ENCODE measurements at places on chromosomes 16 and 17. TPM values are rescaled to one million over a fixed set of nuclear protein-coding genes. Genes with fewer than 3 reads are reported as not detected.

The PDILT gene
- not detected for total RNA-seq

The CCDC144A gene
- total RNA-seq, result 0.57 TPM

GRCh38 chr16:31376705-31377104, 16.4 kb upstream of the ITGAD start:
- no peak for DNase-seq

GRCh38 chr17:77308861-77309726, 168.3 kb downstream of the SEC14L1 start:
- no peak for DNase-seq

DNA sequence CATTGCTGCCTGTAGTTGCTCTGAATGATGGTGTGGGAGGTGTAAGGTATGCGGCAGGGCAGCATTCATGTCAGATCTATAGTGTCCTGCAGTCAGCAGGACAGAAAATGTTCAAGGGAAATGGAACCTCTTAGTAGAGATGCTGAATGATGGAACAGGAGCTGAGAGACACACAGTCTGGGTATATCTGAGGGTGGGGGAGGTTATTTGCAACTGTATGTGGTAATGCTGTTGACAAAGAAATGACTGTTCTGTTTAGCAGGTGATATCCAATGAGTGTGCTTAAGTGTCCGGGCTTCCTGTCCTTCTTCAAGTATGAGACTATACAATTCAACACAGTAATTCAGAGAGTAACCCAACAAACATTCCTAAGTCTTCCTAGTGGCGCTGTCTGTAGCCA, 46.6 kb downstream of the STH start:
- DNase-seq, result no peak

DNA sequence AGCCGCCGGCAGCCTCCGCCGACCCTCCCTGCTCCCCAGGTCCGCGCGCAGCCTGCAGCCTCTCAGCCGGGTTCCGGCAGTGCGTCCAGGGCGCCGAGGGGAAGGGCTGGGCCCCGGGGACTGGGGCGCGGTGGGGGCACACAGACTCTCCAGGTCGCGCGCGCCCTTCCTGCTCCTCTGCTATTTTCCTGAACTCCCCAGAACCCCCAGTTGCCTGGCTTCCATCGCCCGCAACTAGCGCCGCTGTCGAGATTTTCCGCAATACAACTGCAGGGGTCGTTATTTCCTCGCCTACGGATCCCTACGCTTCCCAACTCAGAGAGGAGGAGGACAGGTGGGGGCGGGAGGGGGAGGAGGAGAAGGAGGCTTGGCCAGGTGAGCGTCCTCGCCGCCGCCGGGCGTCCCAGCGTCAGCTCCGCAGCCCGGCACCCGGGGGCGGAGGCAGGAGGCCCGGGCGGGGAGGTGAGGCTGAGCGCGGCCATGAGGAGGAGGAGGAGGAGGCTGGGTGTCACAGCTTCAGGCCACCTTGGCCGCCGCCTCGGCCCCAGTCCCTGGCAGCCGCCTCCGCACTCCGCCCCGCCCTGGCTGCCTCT, at the start of gene CA10:
TSS of gene CA10 (minus strand) at position 265 of the 593 bp plus-strand sequence.
- DNase-seq, result no peak

DNA sequence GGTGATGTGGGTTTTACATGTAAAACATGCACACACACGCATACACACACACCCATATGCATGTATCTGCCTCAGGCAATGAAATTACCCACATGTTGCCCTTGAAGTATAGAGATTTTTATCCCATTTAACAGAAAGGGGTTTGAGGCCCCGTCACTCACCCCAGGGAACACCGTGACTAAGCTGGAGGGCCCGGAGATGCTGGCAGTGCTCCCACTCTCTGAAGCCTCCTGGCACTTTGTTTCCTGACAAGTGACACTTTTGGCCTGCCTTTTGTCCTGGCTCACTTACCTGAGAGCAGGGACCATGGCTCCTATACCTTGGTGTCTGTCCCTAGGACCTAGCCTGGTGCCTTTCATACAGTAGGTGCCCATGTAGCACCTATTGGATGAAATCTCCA, 50.0 kb upstream of the TNRC6C start:
- no peak for DNase-seq

GRCh38 chr17:48510761-48511604, 19.8 kb downstream of the HOXB1 start:
- DNase-seq, result no peak

DNA sequence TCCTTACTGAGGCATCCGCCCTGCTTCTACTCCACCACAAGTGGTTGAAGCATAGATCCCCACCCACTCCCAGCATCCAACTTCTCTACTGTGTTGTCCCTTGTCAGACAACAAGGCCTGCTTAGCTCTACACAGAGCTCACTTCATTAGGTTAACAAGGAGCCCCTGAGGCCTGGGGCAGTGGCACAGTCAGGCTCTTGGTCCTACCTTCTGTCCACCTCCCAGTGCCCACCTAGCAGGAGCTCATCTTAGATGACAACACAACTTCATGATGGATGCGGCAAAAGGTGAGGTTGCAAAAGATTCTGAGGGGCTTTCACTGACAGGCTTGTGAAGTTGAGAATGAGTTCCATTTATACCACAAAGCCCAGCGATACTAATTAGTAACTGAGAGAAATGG, 432.0 kb upstream of the CDH5 start:
- no peak for DNase-seq

DNA sequence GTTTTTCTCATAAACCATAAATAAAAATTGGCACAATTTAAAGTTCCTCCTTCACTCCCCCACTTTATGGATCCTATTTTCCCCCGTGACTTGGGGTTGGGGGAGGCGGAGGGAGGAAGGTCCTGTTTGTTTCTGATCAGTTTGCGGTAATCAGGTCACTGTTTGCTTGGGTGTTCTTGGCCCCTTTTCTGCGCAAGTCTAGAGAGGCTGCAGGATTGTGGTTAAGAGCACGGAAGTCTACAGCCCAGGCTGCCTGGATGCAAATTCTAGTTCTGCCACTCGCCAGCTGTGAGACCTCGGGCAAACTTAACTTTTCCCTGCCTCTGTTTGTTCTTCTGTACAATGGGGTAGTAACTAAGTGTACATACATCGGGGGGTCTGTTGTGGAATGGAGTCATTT, 12.1 kb downstream of the ATP2C2 start:
- DNase-seq, result no peak

DNA sequence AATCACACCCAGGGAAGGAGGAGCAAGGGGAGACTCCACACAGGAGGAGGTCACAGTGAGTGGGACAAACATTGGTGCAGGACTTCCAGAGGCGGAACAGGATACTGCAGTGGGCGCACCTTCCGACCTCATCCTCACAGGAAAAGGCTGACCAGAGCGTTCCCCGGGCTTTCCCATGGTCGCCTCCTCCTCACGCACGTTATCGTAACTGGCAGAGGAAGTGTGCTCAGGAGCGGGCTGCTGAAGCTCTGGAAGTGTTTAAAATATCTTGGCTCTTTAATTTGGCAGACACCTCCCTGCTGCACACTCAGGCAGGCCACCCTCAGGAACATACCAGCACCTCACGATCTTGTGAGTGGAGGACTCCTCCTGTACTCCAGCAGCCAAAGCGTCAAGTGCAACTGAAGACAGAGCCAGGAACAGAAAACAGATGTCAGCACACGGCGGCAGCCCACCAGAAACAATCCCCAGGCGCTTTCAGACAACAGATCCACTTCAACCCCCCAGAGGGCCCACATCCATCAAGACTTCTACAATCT, 17.5 kb downstream of the FANCA start:
- no peak for DNase-seq

GRCh38 chr16:79001156-79001967, 599.2 kb downstream of the MAF start:
- no peak for DNase-seq

GRCh38 chr16:3909791-3910583, 29.5 kb upstream of the CREBBP start:
- DNase-seq, result no peak
